ENCODE measurements at places on chromosomes 5 and 9. TPM values are rescaled to one million over a fixed set of nuclear protein-coding genes. Genes with fewer than 3 reads are reported as not detected.
A peak's percentile ranks its signal among the peaks of the same experiment; 100 is the strongest.

DNA sequence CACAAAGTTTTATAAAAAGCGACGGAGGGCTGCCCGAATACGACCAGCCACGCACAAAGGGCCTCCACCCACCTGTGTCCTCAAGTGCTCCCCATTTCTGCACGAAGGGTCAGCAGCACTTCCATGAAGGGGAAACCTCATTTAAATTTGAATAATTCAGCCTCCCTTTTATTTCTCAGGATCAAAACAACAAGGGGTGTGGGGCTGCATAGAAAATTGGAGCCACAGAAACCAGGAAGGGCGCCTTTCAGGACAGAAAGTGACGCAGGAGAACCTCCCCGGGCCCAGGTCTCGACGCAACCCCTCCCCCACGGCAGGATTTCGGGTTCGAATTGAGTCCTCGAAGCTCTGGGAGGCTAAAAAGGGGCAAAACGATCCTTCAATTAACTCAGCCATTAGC, 2.1 kb downstream of the NRARP start:
- no peaks in the 10 kb centered on the region for H3K36me3 ChIP-seq
- peaks cover 41% of the 10 kb centered on the region for H3K27me3 ChIP-seq
- H3K4me3 ChIP-seq: no peak overlapping the region
- no peak overlapping the region for H3K27ac ChIP-seq
- no peak for DNase-seq
- H3K4me1 ChIP-seq: no peaks in the 10 kb centered on the region

GRCh38 chr5:61167382-61167781, 5.1 kb upstream of the SMIM15 start:
- no peak overlapping the region for H3K4me3 ChIP-seq
- no peaks in the 10 kb centered on the region for H3K36me3 ChIP-seq
- DNase-seq: peak; percentile 56
- peaks cover 8% of the 10 kb centered on the region for H3K4me1 ChIP-seq
- H3K27me3 ChIP-seq: no peaks in the 10 kb centered on the region

Gene SNAPC3
- 44.3 TPM for total RNA-seq

DNA sequence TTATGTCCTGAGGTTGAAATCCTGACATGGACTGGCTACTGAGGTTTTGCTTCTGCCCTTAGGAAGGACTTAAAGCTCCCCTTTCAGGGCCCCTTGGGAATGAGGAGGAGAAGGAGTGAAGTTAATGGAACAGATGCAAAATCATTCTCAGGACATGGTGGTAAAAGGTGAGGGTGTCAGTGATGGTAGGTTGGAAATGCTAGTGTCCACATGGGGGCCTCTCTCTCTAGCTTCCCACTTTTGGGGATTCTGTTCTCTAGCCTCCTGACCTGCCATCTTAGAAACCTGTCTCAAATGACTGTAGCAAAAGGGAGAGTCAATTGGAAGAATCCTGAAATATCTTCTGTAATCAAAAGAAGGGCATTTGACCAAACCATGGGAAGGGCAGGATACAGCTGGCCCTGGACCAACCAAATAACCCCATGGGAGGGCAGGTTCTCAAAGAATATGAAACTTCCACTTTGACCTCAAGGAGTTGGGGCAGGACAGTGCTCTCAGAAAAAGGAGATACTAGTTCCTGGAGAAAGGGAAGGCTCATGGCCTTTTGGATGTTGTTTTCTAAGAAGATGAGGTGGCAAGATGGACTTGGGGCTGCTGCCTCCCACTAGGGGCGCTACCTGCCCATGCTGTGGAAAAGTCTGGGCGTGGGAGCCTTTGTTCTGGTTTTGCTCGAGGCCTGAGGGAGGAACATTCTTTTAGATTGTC, 21.2 kb upstream of the MLANA start:
- no peaks in the 10 kb centered on the region for H3K36me3 ChIP-seq
- H3K27ac ChIP-seq: no peak overlapping the region
- no peaks in the 10 kb centered on the region for H3K4me1 ChIP-seq
- peak; percentile 8 for DNase-seq

- H3K27ac ChIP-seq: no peak overlapping the region
- H3K36me3 ChIP-seq: no peaks in the 10 kb centered on the region
- no peaks in the 10 kb centered on the region for H3K4me1 ChIP-seq
- no peak overlapping the region for H3K4me3 ChIP-seq
- no peak for DNase-seq
These were observed 128.3 kb downstream of the BOD1 start for GRCh38 chr5:173488144-173488543.

Gene MLANA
- not detected for total RNA-seq

Gene FABP6
- total RNA-seq: not detected

DNA sequence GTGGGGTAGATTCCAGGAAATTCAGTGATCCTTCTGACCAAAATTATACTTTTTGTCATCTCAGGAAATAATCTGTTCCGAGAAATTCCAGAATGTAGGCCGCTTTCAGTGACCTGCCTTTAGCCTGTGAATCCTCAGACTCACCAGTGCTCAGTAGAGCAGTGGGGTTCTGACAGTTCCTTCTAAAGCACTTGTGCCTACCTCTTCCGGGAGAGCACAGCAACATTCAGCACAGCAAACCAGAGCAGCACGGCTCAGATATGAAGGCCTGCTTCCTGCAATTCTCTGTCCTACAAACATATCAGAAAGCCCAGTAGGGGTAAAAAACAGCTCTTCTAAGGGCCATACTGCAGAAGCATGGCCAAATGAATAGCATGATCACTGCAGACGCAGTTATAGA, 15.0 kb downstream of the FANCC start:
- DNase-seq: no peak
- H3K4me3 ChIP-seq: no peak overlapping the region
- no peaks in the 10 kb centered on the region for H3K27me3 ChIP-seq
- no peak overlapping the region for H3K27ac ChIP-seq
- peaks cover 17% of the 10 kb centered on the region for H3K4me1 ChIP-seq

- H3K27me3 ChIP-seq: no peaks in the 10 kb centered on the region
- H3K27ac ChIP-seq: no peak overlapping the region
- DNase-seq: peak; percentile 64
- peaks cover 5% of the 10 kb centered on the region for H3K36me3 ChIP-seq
- H3K4me3 ChIP-seq: no peak overlapping the region
- peaks cover 4% of the 10 kb centered on the region for H3K4me1 ChIP-seq
These were observed 34.8 kb downstream of the BOD1 start for GRCh38 chr5:173581408-173582215.

Gene FGF1
- total RNA-seq: 13.8 TPM

Gene BARHL1
- not detected for total RNA-seq

- no peak for DNase-seq
- no peaks in the 10 kb centered on the region for H3K27me3 ChIP-seq
- H3K4me1 ChIP-seq: no peaks in the 10 kb centered on the region
- H3K36me3 ChIP-seq: no peaks in the 10 kb centered on the region
- H3K27ac ChIP-seq: no peak overlapping the region
These were observed 133.5 kb downstream of the MED27 start for GRCh38 chr9:131946180-131946579.

- H3K4me3 ChIP-seq: no peak overlapping the region
- no peak overlapping the region for H3K27ac ChIP-seq
- no peak for DNase-seq
- no peaks in the 10 kb centered on the region for H3K4me1 ChIP-seq
- H3K27me3 ChIP-seq: no peaks in the 10 kb centered on the region
These were observed 4.9 kb downstream of the ACOT12 start for GRCh38 chr5:81389025-81389424.

GRCh38 chr5:31221001-31221400, 27.5 kb downstream of the CDH6 start:
- no peaks in the 10 kb centered on the region for H3K36me3 ChIP-seq
- H3K27ac ChIP-seq: no peak overlapping the region
- DNase-seq: no peak
- H3K4me1 ChIP-seq: no peaks in the 10 kb centered on the region
- no peak overlapping the region for H3K4me3 ChIP-seq

- peak; percentile 89 for DNase-seq
- no peaks in the 10 kb centered on the region for H3K36me3 ChIP-seq
- peak overlapping the region; percentile 80 for H3K27ac ChIP-seq
- no peaks in the 10 kb centered on the region for H3K27me3 ChIP-seq
- peaks cover 35% of the 10 kb centered on the region for H3K4me1 ChIP-seq
- peak overlapping the region; percentile 43 for H3K4me3 ChIP-seq
These were observed 10.9 kb upstream of the CARNMT1 start for GRCh38 chr9:75039009-75039408.

- no peak overlapping the region for H3K4me3 ChIP-seq
- H3K27ac ChIP-seq: no peak overlapping the region
- H3K36me3 ChIP-seq: no peaks in the 10 kb centered on the region
- no peaks in the 10 kb centered on the region for H3K27me3 ChIP-seq
- no peak for DNase-seq
These were observed 15.9 kb upstream of the PFDN1 start for GRCh38 chr5:140318792-140319191.

Gene DDX4
- not detected for total RNA-seq

Data from GM23248 (cell line).